Osteoblast (primary cell): ENCODE measurements at places on chromosomes 7 and 10.

DNA sequence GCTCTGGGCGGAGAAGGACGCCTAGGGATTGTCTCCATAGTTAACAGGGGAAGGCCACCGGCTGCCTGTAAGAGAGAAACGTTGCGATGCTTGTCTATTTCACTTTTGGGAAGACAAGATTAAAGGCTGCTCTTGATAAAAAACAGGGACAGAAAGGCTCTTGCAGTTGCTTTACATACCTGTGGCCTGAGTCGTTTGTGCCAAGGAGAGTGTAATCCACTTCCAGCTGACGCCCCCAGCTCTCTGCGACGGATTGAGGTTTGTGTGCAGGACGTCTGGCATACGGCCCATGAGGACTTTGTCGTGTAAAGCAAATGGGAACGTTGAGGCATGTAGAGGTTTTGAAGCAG, 1.1 kb downstream of the MAP3K8 start:
- DNase-seq = no peak

DNA sequence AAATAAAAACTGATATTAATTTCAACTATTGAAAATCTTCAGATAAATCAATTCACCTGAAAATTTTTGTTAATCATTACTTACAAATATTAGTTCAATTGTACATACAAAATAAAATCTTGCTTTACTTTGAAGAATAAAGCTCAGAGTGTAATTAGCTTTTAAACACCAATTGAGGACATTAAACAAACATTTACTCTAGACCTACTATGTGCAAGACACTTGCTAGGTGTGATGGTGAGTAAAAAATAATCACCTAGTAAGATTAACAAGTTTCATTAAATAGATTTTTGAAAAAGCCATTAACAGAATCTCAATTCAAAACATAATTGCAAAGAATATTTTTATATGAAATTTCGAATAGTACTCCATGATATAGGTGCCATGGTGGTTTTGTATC, 3.9 kb upstream of the MLLT10 start:
- DNase-seq = no peak

DNA sequence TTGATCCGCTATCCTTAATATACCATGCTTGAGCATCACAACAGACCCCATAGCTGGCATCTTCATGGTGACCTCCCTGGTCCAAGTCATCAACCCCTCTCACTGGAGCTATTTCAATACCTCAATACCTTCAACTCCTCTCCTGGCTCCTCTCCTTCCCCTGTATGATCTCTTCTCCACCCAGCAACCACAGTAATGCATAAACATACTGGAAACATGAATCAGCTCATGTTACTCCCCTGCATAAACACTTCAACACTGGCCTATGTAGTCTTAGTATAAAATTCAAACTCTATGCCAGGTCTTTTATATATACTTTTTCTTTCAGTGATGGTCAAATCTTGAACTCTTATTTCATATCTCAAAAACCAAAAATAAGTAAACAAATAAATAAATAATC, 31.8 kb upstream of the TMEM273 start:
- no peak for DNase-seq

DNA sequence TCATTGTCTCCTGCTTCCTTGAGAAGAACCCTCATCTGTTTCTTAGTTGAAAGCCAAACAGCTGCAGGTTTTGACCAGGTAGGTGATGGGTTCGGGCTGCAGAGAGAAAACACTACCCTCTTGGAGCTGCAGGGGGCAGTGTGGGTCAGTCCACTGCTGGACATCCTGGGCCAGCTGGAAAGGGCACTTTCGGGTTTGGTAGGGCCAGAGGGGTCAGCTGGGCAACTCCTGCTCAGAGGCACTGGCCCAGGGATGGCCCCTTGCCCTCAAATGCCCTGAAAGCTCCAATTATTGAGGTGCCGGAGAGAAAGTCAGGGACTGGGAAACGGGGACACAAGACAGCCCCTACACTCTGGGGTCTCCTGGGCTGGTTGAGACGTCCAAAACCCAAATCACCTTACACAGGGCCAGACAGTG, 90.7 kb downstream of the MKI67 start:
- DNase-seq = peak; percentile 87

- DNase-seq = no peak
Measured at GRCh38 chr10:66337211-66337610, 588.6 kb upstream of the LRRTM3 start.

GRCh38 chr10:77907900-77908717, 18.4 kb downstream of the DLG5 start:
- no peak for DNase-seq

GRCh38 chr7:14191686-14192098, 202.2 kb upstream of the ETV1 start:
- no peak for DNase-seq

DNA sequence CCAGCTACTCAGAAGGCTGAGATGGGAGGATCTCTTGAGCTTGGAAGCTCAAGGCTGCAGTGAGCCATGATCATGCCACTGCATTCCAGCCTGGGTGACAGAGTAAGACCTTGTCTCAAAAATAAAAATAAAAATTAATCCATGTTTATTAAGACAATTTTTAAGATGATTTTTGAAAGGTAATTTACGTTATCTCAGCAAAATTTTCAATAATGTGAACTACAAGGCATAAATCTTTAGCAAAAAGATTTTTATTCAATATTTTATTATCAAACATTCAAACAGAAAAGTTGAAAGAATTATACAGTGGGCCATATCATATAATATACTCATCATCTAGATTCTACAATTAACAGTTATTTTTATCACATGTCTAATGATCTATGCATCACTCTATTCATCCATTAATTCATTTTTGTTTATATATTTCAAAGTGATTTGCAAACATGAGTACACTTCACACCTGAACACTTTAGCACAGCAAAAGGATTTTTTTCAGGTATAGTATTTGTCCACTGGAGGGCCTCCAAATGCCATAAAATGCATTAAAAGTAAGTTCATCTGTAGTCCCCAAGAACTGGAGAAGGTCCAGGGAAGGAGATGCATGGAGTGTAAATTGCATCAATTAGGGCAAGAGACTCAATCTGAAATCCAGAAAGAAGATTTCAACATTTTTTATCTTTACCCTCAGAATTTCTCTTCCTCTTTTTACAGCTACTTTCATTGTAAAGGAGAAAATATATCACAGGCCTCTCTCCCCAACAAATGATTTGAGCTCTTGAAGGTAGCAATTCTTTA, 38.6 kb upstream of the RSBN1L start:
- DNase-seq = no peak

DNA sequence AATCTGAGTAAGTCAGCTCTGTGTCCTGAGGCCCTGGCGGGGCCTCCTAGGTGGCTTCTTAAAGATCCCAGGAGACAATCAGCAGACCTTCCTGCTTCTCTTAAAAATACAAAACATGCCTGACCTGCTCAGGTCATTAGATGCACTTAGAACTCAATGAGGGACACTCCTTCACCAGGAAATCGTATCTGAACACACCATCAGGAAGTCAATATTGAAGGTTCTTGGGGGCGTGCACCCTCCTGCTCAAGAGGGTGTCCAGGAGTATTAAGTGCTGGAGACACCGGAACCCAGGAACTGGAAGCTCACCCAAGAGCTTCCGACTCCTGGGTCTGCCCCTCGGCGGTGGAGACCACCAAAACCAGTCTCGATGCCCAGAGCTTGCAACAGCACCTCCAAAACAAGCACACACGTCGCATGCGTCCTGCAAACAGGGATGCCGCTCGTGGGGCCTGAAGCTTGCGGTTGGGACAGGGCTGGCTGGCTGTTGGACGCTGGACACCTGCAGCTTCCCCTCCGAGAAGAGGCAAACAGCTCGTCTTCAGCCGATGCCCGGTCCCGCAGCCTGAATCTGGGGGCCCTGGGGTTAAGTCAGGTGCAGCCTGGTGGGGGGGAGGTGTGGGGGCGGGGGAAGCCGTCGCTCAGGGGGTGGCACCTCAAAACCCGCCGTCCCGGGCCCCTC, 803 bp downstream of the RAPGEF5 start:
- DNase-seq = peak; percentile 79

- peak; percentile 96 for DNase-seq
Measured at GRCh38 chr10:12333380-12334185, 15.8 kb upstream of the CAMK1D start.

GRCh38 chr10:91597197-91597881, 35.5 kb downstream of the PPP1R3C start:
- no peak for DNase-seq

GRCh38 chr10:108836362-108836761, 1086.9 kb downstream of the XPNPEP1 start:
- no peak for DNase-seq

GRCh38 chr7:44348300-44348699, 22.9 kb upstream of the CAMK2B start:
- DNase-seq = no peak

GRCh38 chr7:140022582-140023211, 40.1 kb downstream of the PARP12 start:
- DNase-seq = no peak

DNA sequence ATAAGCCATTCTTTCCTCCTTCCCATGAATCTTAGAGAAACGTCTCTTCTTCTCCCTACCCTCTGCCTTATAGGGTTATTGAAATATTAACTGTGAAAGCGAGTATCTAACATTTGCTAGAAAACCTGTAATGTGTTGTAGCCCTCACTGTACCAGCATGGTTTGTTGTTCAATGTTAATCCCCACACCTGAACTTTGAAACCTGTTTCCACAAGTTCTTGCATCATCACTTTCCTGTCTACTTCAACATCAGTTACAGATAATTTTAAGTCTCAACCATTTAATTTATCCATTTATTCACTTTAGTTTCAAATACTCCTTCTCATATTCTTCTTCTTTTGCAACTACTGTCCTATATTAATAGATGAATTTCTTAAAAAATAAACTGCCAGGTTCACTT, 148.2 kb downstream of the ETV1 start:
- DNase-seq = no peak

- DNase-seq = no peak
Measured at GRCh38 chr7:46746695-46747687, 825.9 kb upstream of the IGFBP3 start.

- DNase-seq = no peak
Measured at GRCh38 chr10:129796710-129797420, 167.2 kb downstream of the EBF3 start.

DNA sequence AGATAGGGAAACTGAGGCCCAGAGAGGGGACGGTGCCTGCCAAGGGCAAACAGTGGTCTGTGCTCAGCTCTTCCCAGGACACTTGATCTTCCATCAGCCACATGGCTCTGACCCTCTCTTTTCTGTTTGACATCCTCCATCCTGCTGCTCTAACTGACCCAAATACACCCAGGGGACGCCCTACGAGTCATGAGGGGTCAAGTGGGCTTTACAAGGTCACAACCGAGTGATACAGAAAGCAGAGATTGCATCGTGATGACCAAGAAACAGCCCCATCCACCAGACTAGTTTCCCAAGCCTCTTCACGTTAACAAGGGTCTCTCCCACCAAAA, 131.2 kb upstream of the UNC5B start:
- peak; percentile 58 for DNase-seq

DNA sequence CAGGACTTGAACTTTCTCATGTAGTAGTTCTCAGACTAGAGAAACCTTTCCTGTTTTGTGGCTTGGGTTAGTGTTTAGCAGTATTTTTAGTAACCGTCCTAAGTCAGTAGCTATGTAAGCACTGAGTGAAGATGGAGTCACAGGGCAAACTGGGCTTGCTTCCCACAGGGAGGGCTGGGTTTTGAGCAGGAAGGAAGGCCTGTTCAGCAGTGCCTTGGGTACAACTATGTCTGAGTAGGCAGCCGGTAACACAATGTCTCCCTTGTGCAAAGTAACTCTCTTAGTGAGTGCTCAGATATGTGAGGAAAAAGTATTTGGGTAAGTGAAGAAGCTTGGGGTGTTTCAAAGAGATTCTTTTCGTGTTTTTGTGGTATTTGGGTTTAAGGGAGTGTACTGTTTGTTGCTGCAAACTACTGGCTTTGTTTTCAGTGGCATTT, 96.4 kb downstream of the CCSER2 start:
- DNase-seq = peak; percentile 43

GRCh38 chr7:118305671-118306070, 81.2 kb downstream of the ANKRD7 start:
- no peak for DNase-seq

- no peak for DNase-seq
Measured at GRCh38 chr7:135190703-135191102, 20.2 kb upstream of the CYREN start.

DNA sequence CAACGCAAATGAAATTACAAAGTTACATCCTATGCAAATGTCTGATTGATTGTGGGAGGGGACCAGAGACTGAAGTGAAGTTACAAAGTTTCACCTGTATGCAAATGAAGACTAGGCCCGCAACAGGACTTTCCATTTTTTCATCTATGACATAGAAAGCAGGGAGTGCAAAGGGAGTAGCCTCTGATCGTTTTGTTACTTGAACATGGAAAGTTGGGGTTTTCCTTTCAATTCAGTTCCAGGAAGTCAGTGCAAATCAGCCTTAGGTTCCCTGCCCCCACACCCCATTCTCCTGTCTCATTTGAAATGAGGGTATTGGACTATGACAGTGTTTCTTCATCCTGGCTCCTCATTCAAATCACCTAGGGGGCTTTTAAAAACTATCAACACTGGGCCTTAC, 96.9 kb upstream of the HABP2 start:
- no peak for DNase-seq

GRCh38 chr10:86197166-86197790, 169.3 kb downstream of the GRID1 start:
- DNase-seq = peak; percentile 26

- no peak for DNase-seq
Measured at GRCh38 chr7:44188480-44189225, 586 bp downstream of the GCK start.

DNA sequence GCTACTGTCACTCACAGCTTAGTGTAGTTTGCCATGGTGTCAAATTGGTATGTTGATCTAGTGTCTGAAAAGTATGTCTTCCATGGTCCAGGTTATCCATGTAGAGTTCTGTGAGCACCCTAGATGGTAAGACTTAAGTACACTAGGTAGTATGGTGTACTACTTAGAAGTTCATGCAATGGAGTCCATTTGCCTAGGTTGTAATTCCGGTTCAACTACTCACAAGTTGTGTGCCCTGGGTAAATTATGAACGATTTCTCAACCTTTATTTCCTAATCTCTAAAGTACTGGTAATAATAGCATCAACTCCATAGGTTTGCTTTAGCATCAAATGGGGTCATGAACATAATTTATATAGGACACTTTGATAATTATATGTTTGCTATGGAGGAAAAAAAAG, 666.2 kb upstream of the CELF2 start:
- no peak for DNase-seq

DNA sequence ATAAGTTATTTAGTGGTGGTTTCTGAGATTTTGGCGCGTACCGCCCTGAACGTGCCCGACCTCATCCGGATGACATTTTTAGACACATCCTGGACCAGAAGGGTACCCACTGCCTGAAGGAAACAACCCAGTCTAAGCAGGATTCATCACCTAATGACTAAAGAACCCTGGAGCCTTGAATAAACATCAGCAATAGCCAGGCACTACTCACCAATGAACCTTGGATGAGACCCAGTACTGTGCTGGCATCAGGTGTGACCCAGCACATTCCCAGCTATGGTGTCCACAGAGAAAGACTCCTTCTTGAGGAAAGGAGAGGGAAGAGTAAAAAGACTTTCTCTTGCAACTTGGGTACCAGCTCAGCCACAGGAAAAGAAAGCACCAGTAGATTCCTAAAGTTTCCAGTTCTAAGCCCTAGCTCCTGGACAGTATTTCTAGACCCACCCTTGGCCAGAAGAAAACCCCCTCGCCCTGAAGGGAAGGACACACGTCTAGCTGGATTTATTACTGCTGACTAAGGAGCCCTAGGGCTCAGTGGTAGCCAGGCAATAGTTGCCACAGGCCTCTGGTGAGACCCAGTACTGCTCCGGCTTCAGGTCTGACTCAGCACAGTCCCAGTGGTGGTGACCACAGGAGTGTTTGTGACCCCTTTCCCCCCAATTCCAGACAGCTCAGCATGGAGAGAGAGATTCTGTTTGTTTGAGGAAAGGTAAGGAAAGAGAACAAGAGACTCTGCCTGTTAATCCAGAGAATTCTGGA, 32.5 kb downstream of the ZNF277 start:
- peak; percentile 4 for DNase-seq
